GF-D8 (cell line): ENCODE measurements at places on chromosomes 1 and 21.

DNA sequence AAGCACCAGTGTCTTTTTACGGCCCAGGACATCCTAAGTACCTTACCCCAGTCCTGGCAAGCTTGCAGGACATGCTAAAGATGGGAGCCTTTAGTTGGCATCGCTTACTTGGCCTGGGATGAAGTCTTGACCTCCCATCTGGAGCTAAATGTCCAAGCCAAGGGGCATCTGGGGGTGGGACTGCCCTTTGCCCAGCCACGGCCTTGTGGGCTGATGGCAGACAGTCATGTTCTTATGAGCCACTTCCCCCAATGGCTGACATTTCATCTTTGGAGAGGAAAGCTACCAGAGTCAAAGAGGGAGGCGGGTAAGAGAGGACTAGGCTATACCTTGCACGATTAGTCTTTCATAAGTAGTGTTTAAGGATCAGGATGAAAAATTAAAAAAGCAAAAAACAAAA, 32.2 kb downstream of the OPTC start:
- DNase-seq: no peak

GRCh38 chr21:31879911-31880310, 7.1 kb downstream of the HUNK start:
- no peak for DNase-seq

DNA sequence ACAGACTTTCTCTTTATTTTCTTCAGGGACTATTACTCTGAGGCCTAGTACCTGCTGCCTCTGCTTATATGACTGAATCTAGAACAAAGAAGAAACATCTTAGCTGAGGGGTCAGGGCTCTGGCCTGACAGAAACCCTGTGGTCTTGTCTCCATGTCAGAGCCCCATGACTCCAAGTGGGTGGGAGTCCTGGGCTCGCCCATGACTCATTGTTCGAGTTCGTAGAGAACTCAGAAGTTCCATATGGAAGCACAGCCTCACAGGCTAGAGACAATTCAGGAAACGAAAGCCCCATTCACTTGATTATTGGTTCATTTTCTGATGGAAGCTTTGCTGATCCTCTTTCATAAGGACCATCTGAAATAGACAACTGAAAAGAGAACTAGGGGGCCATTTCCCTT, 73.2 kb downstream of the CD58 start:
- no peak for DNase-seq

- DNase-seq: no peak
Measured at GRCh38 chr1:168135116-168135920, 1.4 kb downstream of the GPR161 start.

GRCh38 chr1:154423304-154423987, 18.3 kb downstream of the IL6R start:
- no peak for DNase-seq

GRCh38 chr1:38611664-38612211, 247.8 kb downstream of the RRAGC start:
- no peak for DNase-seq

DNA sequence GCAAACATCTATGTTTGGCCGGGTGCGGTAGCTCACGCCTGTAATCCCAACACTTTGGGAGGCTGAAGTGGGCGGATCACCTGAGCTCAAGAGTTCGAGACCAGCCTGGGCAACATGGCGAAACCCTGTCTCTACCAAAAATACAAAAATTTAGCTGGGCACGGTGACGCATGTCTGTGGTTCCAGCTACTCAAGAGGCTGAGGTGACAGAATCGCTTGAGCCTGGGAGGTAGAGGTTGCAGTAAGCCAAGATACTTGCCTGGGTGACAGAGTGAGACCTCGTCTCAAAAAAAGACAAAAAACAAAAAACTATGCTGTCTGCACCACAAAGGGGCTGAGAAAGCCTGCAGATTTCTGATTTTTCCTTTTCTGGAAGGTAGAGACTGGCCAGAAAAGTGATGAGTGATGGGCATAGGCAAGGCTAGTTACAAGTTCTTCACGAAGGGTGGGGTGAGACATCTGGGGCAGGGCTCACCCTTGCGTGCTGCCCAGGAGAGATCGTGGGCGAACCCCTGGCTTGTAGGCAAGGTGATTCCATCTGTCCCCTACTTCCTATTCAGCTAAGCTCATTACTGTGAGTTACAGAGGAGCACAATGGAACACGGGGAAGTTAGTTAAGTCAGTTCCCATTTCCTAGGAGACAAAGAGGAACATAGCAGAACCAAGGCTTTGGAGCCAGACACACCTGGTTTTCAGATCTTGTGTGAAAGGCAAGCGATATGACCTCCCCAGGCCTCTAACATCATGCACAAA, 3.2 kb downstream of the SLC2A1 start:
- DNase-seq: peak; percentile 40

DNA sequence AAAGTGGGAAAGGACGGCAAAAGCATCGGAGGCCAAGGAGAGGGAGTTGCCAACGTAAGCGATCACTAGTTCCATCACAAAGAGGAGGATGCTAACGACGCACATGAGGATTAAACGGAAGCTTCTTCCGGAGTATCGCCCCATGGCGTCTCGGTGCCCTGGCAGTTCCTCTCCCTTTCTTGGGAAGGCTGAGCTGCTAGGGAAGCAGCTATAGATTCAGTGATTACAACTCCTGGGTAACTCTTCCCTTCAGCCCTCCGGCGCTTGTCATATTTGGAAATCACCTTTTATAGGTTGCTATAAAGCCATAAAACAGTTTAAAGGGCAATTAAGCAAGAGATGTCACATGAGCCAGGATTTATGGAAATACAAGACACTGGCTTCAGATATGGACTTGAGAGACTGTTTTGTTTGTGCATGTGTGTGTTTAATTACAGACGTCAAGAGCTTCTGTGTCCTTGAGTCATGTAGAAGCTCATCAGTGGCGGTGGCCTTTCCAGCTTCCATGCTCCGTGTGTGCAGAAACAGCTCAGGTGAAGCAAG, 30.6 kb upstream of the SLC30A10 start:
- no peak for DNase-seq
